ENCODE measurements at places on chromosomes 1 and 21.

DNA sequence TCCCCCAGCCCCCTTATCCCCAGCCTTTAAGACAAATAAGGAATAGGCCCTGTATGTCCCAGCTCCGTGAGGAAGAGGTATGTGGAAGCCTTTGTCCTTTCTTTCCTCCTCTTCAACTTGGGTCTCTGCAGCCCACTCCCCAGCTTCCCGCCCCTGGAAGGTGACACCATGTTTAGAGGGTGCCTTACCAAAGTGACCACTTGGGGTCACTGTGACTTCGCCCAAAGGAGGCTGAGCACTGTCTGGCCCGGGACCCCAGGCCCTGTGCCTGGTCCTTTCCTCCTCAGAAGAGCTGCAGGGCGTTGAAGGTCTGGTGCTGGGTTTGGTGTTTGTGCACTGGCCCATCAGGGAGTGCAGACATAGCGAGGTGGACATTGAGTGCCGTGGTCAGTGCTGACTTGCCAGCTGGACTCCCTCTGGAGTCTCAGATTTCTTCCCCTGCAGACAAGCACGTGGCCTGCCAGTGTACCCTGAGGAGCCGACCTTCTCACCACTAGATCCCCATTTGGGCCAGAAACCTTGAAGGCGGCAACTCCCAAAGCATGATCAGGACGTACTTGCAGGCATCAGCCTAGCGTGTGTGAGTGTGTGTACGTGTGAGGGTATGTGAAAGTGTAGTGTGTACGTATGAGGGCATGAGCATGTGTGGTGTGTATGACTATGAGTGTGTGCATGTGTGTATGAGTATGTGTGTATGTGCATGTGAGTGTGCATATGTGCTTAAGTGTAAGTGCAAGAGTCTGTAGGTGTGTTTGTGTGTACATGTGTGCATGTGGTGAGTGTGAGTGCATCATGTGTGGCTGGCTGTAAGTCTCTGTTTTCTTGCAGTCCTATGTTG is 181.4 kb upstream of the KIAA0040 start:
- DNase-seq, result no peak

GRCh38 chr1:215160351-215160750 is 77.8 kb downstream of the KCNK2 start:
- DNase-seq, result no peak

DNA sequence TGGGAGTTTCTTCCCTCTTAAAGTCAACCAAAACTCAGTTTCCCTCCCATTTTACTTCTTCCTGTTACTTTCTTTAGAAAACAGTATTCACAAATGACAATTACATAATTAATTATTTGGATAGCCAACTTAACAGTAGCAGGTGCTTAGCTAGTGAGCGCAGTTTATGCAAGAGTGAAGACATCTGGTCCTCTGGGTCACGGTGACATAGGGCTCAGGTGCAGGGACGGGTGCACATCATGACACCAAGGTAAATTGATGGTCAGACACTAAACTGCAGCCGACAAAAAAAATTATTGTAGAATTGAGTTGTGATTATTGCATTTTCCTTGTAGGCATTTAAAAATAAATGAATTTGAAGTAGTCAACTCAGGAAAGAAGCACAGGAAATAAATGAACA is 142.0 kb upstream of the KCTD3 start:
- no peak for DNase-seq

DNA sequence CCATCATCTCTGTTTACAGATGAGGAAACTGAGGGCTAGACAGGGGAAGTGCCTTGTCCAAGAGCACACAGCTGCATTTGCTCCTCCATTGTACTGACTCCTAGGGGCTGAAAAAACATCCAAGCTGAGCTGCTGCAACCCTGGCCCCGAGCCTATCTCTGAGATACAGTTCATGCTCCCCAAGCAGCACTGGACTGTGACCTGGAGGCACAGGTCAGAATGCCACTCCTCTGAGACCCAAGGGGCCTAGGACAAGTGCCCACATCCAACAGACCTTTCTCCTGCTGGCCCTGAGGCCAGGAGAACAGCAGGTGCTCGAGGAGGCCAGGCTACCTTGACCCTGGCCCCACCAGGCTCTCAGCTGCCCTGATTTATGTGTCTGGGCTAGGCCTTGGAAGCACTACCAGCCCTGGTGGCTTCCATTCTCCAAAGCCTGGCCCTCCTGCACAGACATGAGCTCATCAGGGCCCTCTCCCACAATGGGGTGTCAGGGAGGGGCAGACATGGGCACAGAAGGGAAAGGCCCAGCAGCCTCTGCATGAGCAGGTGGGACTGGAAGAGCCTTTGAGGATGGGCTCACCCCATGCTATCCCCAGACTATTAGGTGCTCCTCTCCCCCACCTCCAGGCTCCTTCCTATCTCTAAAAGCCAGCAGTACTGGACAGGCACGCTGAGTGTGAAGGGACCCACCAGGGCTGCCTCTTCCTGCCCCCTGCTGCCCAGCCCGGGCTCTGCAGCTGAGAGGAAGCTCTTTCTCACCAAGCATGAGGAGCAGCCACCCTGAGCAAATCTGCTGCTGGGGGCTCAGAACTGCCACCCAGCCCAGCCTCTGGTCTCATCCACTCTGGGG is 18.8 kb downstream of the ADGRB2 start:
- DNase-seq, result no peak

GRCh38 chr1:184958554-184959353 is 15.6 kb downstream of the NIBAN1 start:
- DNase-seq, result no peak

- no peak for DNase-seq
Observed at GRCh38 chr1:77281491-77282186, at the start of gene AK5. TSS of gene AK5 (plus strand) at chr1:77282019. CDS start at chr1:77282314, 295 bp downstream.

GRCh38 chr21:15121655-15122120 is 56.9 kb upstream of the NRIP1 start:
- DNase-seq, result no peak

- DNase-seq, result no peak
Observed at GRCh38 chr1:170705981-170706380, 42.0 kb downstream of the PRRX1 start.

- DNase-seq, result no peak
Observed at GRCh38 chr1:169452921-169453320, 25.6 kb upstream of the CCDC181 start.

GRCh38 chr1:241470908-241471590 is 48.5 kb downstream of the FH start:
- no peak for DNase-seq

DNA sequence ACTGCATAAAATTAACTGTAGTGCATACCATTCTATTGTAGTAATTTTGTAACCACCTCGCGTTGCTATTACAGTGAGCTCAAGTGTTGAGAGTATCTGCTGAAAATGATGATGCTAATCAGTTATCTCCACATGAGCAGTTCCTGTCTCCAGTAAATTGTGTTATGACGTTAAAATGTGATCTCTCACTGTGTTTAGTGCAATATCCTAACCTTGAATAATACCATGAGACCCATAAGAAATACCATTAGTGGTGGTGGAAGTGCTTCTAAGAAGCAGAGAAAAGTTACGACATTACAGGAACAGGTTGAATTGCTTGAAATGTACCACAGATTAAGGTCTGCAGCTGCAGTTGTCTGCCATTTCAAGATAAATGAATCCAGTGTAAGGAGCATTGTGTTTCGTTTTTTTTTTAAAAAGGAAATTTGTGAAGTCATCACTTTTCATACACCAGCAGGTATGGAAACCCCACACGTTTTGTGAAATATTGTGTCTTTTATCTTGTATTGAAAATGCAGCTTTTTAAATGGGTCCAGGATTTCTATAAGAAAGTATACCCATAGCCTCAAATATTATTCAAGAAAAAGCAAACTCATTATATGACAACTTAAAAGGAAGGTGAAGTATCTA is 72.5 kb downstream of the ANGPTL1 start:
- DNase-seq, result peak; percentile 10

DNA sequence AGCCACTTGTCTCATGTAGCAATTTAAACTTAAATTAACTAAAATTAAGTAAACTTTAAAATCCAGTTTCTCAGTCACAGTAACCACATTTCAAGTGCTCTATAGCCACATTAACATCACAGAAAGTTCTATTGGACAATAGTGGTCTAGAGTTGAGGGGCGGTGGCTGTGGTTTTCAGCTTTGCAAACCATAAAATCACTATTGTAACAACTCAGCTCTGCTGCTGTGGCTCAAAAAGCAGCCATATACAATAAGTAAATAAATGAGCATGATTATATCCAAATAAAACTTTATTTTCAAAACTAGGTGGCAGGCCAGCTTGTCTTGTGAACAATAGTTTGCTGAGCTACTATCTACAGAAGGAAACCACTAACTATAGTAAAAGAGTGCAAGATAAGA is 43.4 kb upstream of the C1orf53 start:
- no peak for DNase-seq

GRCh38 chr1:208569181-208569580 is 325.0 kb upstream of the PLXNA2 start:
- no peak for DNase-seq

- DNase-seq, result no peak
Observed at GRCh38 chr1:233668146-233668724, 54.3 kb downstream of the KCNK1 start.

DNA sequence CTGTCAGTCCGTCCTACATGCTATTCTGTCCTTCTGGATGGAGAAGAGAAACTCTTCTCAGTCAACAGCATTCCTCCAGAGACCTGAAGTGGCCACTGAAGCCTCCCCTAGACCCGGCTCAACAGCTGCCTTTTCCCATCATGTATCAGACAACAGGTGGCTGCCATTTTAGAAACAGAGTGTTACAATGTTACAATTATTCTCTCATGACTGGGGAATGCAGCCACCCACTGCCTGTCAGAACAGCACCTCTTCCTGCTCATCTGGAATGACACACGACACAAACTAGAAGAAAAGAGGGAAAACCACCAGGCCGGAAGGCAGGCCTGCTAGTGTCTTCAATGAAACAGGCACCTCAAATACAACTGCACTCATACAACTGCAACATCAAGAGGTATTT is 105.3 kb downstream of the PGBD5 start:
- no peak for DNase-seq

DNA sequence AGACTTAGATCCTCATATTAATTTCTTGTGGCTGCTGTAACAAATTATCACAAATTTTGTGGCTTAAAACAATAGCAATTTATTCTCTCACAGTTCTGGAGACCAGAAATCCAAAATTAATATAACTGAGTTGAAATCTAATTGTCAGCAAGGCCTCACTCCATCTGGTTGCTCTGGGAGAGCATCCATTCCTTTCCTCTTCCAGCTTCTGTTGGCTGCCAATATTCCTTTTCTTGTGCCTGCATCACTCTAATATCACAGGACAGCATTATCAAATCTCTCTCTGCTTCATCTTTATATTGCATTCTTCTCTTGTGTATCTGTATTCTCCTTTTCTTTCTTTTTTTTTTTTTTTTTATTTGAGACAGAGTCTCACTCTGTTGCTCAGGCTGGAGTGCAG is 9.3 kb downstream of the SLC35A3 start:
- DNase-seq, result no peak
